Nephron progenitor cell (in vitro differentiated cells): ENCODE measurements at places on chromosomes 1 and 21.

DNA sequence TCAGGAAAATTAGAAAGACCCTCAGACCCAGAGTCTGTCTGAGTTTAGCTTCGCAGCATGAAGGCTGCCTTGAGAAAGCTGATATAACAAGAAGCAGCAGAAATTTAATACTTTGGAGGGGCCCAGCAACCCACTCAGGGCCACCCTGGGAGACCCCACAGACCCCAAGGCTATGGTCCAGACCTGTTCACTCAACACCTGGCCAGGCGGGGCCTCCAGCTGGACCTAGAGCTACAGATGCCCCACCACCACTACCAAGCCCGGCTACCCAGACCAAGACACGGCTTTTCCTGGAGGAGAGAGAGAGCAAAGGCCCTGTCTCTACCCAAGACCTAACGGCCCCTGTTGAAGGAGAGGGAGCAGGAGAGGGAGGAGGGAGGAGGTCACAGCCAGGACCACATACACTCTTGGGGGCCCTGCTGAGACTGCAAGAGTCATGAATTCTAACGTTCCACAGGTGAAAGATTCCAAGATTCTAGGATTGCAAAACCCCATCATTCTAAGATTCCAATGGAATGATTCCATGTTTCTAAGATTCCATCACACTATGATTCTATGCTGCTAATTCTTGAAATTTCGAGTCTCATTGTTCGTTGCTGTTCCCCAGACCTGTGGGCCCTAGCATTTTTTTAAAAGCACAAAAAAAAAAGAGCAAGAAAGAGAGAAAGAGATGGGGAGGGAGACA, 53.2 kb downstream of the LACTBL1 start:
- DNase-seq: no peak

DNA sequence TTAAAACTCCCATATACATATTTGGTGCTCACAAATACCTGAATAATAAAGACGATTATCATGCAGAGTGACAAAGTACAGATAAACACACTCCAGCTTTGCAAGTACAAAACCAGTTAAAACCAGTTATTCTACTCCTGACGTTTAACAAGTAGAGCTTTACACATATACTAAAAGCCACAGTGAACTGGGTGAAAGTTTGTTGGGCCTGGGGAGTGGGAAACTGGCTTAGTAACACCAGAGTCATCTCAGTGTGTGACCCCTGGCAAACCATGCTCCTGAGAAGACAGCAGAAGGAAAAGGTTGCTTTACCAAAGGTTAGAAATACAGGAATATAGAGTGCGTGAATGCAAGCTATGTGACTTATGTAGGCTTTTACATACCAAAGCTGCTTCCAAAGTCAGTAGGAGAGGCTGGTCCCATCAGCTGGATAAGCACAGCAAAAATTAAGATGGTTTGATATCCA, 148.1 kb downstream of the NRIP1 start:
- DNase-seq: no peak

GRCh38 chr1:225508538-225509375, 80.9 kb upstream of the LBR start:
- DNase-seq: no peak

DNA sequence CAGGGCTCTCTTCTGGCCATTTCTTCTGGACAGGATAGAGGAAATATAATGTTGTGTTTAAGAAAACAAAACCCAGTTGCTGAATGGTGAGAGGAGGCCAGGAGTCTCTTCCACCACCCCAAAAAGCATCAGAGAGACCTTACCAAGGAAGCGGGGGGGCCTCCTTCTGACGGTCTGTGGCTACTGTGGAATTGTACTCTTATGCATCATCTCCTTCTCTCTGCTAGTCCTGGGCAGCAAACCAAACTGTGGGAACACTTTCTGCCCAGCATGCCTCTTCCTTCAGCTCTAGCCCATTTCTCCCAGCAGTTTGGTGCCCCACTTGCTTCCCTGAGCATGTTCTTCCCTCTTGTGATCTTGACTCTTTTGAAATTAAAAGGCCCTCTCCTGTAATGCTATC, 157.7 kb downstream of the HHIPL2 start:
- DNase-seq: no peak

- DNase-seq: no peak
Observed at GRCh38 chr1:84379917-84380180, 18.4 kb upstream of the DNASE2B start.

- DNase-seq: no peak
Observed at GRCh38 chr21:43297989-43298388, 128.9 kb downstream of the SIK1 start.

DNA sequence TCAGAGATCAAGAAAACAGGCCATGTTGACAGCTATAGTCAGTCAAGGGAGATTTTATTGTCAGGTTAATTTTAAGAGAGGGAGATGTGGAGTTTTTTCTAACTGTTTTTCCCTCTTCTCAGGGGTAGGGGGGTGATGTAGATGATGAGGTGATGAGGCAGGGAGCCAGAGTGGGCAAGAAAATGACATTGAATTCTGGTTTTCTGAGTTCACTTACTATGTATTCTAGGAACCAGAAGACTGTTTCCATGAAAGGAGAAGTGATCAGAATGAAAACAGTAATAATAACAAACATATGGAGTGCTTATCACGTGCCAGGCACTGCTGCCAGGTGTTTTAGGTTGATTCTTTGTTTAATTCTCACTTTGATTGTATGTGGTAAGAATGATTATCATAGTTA, 40.2 kb downstream of the CASQ2 start:
- no peak for DNase-seq

- DNase-seq: no peak
Observed at GRCh38 chr1:229005556-229005955, 265.4 kb upstream of the RAB4A start.
